ENCODE measurements at places on chromosomes 1 and 21.

DNA sequence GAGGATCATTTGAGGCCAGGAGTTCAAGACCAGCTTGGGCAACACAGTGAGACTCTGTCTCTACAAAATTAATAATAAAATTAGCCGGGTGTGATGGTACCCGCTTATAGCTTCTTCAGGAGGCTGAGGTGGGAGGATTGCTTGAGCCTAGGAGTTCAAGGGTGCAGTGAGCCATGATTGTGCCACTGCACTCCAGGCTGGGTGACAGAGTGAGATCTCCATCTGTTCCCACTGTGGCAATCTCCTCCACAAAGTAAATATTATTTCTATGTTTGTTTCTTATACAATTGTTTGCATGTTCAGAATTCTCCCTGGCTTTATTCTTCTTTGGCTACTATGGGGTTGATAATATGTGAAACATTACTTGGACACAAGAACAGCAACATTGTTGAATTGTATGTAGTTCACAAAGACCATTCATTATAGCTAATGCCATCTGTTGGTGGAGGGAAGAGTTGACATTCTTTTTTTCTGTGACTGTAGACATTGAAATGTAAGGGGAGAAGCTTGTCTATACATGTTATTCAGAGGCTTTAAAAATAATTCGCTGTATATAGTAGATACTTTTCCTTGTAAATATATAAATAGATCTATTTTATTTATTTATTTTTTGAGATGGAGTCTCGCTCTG, 47.8 kb upstream of the SRSF10 start:
- no peak for DNase-seq

DNA sequence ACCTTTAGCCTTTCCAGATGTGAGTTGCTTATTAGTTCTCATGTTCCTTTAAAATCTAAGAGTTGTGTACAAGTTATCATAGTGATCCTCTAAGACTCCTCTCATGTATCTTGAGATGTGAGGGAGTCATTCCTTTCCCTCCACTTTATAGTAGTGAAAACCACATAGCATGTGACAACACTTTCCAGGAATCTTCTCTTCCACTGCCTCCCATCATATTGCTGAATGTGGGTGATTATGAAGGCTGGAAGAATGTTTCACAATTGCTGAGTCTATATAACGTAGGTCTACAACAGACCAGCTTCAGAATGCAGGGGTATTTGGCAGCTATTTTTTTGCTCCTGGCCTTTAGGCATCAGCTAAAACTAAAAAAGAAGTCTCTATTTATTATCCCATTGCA, 44.7 kb upstream of the LRRC7 start:
- no peak for DNase-seq

- DNase-seq, result no peak
These were observed 42.9 kb downstream of the ERG start for GRCh38 chr21:38455403-38455802.

- DNase-seq, result no peak
These were observed 65.9 kb upstream of the L1TD1 start for GRCh38 chr1:62128745-62129144.

All from stimulated activated CD4-positive, alpha-beta T cell treated with anti-CD3 and anti-CD28 coated beads, Interleukin-4, amount 100 ng/mL, for 4 hours (primary cell).